C1 segment of cervical spinal cord (tissue), 14 donors: ENCODE measurements at places on chromosomes 13 and 19.

DNA sequence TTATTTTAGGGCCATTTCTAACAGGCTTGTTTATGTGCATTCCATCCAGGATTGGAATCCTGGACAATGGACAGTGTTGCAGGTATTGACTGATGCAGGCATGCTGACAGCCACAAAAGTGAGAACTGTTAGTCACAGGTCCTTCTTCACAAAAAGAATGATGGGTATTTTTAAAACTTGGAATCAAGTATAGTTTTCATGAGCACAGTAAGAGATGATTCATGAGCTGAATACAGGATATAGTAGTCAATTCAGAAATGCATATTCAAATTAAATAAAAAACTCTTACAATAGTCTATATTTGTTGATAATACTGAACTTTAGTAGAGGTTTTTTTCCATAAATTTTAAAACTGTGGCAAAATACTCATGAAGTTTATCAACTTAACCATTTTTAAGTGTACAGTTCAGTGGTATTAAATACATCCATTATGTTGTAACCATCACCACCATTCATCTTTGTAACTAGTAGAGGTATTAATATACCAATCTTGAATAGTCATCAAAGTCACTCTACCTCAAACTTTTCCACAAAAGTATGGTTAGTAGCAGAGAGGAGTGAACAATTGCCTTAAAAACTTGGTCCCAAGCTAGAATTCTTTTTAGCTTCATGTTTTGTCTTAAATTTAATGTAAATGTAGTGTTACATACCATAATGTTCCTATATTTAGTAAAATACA is 79.5 kb downstream of the KCNRG start:
- no peak for DNase-seq

DNA sequence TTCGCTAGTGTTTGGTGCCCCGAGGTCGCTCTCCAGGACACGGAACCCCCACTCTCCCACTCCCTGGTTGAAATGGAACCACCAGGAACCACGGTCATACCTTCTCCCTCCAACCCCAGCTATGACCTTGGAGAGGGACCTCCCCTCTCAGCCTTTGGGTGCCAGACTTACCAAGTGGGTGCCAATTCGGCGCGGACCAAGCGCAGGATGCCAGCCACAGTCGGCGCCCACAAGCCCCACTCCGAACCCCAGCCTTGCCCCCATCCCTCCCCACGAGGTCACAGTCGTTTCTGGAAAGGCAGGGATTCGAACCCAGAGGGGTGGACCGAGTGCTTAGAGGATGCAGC is 910 bp downstream of the PDE4C start:
- DNase-seq, result no peak

DNA sequence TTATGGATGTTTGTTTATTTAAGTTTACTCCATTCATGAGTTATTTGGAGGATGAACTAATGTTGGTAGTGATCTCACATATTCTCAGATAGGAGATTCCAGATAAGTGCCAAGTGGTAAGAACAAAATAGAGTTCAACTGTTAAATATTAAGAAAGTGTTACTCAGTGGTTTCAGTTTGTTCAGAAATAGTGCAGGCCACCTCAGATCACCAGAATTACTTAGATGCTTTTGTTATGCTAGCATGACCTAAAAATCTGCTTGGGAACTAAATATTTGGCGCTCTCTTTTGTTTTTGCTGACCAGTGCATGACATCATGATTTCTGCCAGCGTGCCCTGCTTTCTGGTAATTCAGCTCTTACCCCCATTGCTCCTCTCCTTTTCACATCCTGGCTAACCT is 15.6 kb downstream of the CLDN10 start:
- no peak for DNase-seq

- no peak for DNase-seq
Observed at GRCh38 chr13:19657872-19658591, 24.6 kb downstream of the MPHOSPH8 start.

- no peak for DNase-seq
Observed at GRCh38 chr19:3131168-3131567, 4.7 kb upstream of the GNA15 start.

GRCh38 chr13:77386880-77387606 is 60.1 kb upstream of the MYCBP2 start:
- no peak for DNase-seq

- DNase-seq, result no peak
Observed at GRCh38 chr13:74066937-74067336, 67.3 kb downstream of the KLF12 start.

DNA sequence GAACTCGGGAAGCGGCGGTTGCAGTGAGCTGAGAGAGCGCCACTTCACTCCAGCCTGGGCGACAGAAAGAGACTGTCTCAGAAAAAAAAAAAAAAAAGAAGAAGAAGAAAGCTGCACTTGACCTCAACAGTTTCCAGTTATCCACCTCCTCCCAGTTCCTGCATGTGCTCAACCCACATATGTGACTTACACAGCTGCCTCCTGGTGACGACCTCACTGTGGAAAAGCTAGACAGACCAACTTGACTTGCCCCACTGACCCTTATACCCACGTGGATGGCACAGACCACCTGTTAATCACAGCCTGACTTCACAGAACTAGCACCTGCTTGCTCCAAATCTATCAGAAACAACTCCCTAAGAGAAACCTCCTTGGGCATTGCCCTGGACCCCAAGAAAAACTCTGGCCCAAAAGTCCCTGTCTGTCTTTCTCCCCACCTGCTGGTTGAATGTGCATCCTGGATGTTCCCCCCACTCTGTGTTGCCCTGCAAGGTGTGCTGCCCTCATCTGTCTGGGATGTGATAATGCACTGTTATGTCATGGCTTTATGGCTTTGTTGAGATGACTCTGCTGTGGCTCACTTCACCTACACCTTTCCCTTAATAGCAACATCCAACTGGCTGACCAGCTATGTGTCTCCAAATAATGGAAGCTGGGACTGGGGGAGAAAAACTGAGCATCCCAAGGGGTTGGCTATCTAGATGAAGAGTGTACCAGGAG is 2.8 kb downstream of the ZNF20 start:
- DNase-seq, result no peak

DNA sequence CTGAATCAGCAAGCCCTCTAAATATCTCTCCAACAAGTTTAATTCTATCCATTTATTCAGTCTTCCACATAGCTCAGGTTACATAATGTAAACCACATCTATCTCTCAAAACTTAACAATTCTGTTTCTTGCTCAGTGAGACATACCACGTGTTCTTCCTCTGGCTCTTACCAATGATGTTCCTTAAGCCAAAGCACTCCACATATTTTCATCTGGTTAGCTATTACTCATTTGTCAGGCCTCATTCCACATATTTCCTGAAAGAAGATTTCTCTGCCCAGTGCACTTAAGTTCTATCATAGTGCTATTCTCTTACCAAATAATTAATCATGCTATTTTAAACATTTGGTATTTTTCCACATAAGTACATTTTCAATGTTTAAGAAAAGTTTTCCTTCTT is 403.3 kb upstream of the ATXN8OS start:
- no peak for DNase-seq

DNA sequence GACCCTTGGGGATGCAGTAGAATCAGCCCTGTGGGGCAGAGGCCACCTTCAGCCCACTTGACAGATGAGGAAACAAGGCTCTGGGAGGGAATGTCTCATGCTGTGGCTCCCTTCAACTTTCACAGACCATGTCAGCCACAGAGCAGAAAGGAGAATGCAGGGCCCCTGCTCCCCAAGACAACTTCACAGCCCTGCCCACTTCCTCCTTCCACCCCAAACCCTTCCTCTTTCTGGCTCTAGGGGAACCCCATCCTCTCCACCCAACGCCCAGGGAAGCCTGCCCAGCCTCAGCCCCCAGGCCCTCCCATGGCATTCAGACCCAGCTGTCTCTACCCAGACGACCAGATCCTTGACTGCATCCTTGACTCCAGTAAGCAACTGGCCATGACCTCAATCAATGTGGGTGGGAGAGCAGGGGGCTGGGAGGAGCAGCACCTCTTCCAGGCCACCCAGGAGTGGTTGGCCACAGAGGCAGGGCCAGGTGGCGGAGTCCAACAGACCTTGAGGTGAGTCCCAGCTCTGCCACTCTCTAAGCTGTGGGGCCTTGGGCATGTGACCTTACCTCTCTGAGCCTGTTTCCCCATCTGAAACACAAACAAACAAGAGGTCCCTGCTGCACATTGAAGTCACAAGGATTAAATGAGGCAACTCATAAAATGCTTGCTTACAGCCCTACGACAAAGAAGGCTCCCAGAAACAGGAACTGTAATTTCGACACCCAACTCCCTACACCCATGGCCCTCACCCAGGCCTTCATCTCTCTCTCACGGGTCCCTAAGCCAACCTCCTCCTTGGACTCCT is 15.8 kb downstream of the DEDD2 start:
- no peak for DNase-seq

DNA sequence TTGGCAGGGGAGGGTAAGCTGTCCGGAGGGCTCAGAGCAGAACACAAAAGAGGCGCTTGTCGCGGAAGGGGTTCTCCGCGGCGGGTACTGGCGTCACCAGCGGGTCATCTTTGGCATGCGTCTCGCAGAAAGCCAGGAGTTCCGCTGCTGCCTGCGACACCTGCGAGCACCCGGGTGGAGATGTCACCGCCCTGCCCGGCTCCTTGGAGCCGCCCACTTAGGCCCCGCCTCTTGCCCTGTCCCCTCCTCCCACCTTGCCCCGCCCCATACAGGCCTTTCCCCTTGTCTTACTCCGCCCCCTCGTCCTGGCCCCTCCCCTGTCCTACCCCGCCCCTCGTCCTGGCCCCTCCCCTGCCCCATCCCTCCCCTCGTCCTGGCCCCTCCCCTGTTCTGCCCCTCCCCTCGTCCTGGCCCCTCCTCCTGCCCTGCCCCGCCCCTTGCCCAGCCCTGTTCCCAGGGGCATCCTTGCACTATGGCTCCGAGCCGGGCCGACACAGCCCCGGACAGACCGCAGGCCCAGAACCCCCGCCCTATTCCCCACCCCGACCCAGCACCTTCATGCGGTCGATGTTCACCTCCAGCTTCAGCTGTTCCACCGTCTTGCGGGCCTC is 1.9 kb downstream of the GNG8 start:
- peak; percentile 41 for DNase-seq

DNA sequence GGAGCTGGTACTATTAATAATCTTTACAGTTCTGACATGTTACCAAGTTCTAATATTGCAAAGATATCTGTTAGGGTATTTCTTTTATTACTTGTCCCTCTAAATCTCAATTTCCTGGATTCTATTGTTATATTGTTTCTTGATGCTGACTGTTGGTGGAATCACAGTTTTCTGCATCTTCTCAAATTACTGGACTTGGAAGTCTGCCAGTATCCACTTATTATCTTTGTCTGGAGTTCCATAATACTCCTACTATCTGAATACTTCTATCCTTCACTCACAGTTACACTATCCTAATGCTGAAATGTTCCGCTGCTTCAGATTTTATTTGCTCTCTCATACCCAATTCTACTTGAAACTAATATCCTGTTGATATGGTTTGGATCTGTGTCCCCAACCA is 1985.7 kb upstream of the PRR20A start:
- no peak for DNase-seq

DNA sequence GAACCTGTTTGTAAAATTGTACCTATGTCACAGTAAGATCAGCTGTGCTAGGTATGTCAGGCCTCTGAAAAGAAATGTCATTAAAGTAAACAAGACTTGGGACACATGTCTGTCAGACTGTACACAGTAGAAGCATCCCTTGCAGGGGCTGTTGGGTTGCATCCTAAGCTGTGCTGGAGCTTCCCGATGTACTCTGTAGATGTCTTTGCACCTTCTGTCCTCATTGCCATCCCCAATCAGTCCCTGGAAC is 48.7 kb upstream of the GPR183 start:
- no peak for DNase-seq

DNA sequence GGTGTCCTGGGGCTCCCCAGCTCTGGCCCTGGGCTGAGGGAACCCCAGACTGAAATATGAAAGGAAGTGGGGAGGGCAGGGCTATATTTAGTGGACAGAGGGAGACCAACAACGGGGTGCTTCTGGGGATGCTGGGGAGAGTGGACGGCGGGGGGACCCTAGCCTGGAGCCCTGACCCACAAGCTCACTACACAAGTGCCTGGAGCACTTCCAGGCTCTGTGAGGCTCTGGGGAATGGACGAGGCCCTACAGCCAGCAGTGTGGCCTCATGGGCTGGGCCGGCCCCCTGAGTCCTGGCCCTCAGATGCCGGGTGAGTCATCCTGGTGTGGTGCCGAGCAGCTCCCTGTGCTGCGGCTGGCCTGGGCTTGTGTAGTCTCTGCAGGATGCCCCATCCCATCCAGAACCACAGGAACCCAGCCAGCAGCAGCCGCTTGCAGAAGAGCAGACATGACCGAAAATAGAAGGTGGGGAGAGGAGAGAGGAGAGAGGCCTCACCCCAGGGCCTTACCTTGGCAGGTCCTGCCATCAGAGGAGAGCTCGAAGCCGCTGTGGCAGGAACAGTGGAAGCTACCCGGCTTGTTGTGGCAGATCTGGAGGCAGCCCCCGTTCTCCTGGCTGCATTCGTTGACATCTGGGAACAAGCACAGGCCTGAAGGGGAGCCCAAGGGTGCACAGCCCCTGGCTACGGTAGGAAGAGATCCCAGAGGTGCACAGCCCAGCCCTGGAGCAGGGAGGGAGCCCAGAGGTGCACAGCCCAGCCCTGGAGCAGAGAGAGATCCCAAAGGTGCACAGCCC is 26.1 kb downstream of the GAS6 start:
- peak; percentile 59 for DNase-seq

DNA sequence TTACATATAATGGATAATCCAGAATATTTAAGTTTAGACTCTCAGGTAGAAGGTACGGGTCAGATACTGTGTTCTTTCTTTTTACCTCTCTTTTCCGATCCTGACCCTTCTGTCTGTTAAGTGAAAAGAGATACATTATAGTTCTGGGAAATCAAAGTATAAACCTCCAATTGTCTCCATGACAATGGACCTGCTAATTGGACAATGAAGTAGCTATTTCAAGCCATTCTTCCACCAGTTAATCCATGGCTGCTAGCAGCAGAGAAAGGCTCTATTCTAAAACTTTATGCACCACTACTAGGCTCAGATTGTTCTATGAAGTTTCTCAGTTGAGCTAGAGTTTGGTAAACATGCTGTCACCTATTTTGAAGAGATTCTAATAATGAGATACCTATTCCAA is 8.3 kb upstream of the NBEA start:
- no peak for DNase-seq

DNA sequence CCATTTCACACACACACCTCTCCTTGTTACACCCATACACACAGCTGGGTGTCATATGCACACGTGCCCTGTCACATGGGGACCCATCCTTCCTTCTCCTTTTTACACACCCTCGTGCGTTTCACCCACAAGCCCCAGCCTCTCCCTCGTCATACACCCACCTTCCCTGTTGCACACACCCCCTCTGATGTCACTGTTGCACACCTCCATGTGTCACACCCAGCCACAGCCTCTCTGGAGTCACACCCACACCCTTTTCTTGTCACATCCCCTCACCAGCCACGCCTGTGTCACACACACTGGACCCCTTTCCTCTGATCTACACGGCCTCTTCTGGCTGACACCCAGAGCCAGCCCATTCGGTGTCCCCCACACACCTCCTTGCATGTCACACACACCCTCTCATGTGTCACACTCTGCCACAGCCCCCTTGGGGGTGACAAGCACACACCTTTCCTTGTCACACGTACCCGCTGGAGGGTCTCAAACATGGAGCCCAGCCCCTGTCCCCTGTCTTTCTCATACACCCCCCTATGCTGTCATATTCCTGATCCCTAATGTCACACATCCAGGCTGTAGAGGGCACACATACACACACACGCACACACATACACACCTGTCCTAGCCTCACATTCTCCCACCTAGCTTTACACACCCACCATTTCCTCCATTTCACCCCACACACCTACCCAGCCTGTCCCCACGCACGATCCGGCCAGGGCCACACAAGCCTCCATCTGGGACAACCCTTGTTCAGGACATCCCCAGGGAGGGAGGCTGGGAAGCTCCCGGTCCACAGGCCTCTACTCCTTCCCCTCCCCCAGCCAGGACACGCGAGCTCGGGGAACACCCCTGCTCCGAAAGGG is 1.4 kb downstream of the NOVA2 start:
- peak; percentile 7 for DNase-seq

GRCh38 chr13:71320452-71320851 is 546.6 kb downstream of the DACH1 start:
- DNase-seq, result no peak
